ENCODE measurements at places on chromosomes 2 and 18. TPM values are rescaled to one million over a fixed set of nuclear protein-coding genes. Genes with fewer than 3 reads are reported as not detected.

Gene RDH14
- 16.0 TPM for total RNA-seq

Gene ZC3H6
- total RNA-seq = 7.4 TPM

Gene ATOH8
- 1.9 TPM for total RNA-seq

Gene DNAH6
- 0.20 TPM for total RNA-seq

Gene SYT4
- total RNA-seq = not detected

All from astrocyte (in vitro differentiated cells and primary cell).